T-helper 1 cell treated with Interleukin-12 subunit alpha and Interleukin-12 subunit beta and Interleukin-4 antibody, amounts not matched to agents 30 ng/mL and 1 ng/mL, for 36 hours (primary cell): ENCODE measurements at places on chromosomes 1 and 21. TPM values are rescaled to one million over a fixed set of nuclear protein-coding genes. Genes with fewer than 3 reads are reported as not detected.

The TCP10L gene
- 0.95 and 1.6 TPM in 2 replicates for total RNA-seq

The FCN3 gene
- not detected in 2 replicates for total RNA-seq

The RYR2 gene
- not detected in 2 replicates for total RNA-seq

The ATP6V1G3 gene
- not detected in 2 replicates for total RNA-seq
